ENCODE measurements at places on chromosomes 1 and 21.

GRCh38 chr1:169701261-169702005, 10.0 kb downstream of the SELL start:
- DNase-seq: no peak

- DNase-seq: no peak
Measured at GRCh38 chr1:226560243-226560642, 11.7 kb downstream of the STUM start.

GRCh38 chr1:17475752-17476151, 36.3 kb upstream of the RCC2 start:
- DNase-seq: no peak

GRCh38 chr1:24735156-24735508, 10.1 kb upstream of the CLIC4 start:
- no peak for DNase-seq

GRCh38 chr1:75292013-75292412, 157.8 kb downstream of the LHX8 start:
- no peak for DNase-seq

DNA sequence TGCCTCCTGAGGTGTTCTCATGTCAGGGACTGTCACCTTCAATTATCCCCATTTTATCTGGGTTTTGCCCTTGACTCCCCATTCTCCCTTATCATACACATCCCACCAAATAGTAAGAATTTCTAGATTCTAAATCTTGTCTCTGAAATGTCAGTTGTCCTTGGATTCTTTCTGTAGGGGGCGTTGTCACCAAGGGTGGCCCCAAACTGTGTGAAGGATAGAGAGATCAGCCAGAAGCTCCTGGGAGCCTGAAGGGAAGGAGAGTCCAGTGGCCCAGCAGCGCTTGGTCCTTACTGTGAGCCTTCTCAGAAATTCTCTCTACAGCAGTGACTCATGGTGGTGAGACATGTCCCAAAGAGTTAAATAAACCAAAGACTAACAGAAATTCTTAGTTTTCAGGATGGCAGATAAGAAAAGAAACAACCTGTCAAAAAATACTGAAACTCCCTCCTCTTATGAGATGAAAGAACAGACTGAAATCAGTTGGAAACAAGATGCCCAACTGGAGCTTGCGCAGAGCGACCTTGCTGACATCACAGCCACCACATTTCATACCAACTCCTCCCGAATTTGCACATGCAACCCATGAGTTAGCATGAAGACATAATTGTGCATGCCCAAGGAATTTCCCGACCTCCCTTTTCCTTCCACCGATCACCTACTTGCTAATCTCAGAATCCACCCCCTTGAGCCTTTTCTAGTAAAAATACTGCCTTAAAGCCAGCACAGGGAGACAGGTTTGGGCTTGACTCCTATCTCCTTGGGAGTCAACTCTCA, 109.8 kb downstream of the ELAVL4 start:
- no peak for DNase-seq

DNA sequence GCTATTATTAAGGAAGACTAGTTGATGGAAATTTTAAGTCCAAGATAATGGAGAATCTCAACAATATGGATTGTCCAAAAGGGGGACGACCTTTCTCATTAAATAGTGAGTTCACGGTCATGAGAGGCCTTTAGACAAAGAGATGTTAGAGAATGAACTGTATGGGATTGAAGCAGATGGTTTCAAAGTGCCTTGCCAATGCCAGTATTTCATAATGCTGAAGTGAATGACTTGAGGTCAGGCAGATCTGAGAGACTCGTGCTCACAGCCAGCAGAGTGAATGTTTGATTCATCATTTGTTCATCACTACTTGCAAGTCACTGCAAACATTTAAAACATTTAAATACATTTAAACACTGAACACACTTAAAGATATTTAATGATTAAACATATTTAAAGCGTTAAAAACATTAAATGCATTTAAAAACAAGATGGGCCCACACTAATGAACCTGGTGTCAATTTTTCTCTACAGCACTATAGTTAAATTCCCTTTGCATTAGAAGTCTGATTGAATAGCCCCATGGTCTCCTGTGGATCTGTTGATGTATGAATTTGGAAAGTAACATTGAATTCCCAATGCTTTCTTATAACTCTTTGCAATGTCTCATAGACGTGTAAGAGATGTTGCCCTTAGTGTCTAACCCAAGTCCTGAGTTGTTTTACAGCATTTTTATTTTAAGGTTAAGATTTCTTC, 80.7 kb downstream of the TGFB2 start:
- DNase-seq: no peak

DNA sequence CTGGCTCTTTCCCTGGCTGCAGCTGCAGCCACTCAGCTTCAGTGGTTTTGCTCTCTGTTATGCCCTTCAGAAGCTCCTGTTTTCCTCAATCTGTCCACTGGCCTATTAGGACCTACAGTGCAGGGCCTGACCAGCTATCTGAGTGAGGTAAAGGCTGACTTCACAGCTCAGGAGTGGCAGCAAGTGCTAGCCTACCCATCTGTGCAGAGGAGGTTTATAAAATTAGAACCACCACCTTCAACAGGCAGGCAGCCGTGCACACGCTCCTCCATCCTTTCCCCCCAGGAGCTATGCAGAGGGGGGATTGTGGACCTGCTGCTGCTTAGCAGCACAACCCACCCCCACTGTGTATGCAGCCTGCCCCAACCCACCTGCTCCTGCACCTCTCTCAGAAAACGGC, 8.3 kb downstream of the ADAR start:
- no peak for DNase-seq

- no peak for DNase-seq
Measured at GRCh38 chr1:84436876-84437655, 38.8 kb downstream of the DNASE2B start.

DNA sequence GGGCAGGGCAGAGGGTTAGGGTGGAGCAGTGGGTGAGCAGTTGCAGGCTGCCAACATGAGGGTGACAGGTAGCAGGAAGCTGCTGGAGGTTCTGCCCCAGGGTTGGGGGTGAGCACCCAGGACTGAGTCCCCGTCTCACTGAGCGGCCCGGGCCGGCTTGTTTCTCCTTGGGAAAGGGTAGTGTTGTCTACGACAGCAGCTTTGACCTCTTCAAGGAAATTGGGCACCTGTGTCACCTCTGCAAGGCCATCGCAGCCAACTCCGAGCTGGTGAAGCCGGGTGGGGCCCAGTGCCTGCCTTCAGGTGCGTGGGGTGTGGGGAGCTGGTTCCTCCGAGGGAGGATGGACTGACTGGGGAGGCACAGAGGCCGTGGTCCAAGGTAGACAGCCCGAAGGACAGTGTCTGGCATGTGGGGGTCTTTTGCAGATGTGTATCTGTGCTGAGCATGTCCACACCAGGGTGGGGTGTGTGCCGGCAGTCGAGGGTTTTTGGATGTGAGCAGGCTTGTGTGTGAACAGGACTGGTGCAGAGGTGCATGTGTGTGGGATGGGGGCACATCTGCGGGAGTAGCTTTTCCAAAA, 51.9 kb downstream of the DISP3 start:
- no peak for DNase-seq

DNA sequence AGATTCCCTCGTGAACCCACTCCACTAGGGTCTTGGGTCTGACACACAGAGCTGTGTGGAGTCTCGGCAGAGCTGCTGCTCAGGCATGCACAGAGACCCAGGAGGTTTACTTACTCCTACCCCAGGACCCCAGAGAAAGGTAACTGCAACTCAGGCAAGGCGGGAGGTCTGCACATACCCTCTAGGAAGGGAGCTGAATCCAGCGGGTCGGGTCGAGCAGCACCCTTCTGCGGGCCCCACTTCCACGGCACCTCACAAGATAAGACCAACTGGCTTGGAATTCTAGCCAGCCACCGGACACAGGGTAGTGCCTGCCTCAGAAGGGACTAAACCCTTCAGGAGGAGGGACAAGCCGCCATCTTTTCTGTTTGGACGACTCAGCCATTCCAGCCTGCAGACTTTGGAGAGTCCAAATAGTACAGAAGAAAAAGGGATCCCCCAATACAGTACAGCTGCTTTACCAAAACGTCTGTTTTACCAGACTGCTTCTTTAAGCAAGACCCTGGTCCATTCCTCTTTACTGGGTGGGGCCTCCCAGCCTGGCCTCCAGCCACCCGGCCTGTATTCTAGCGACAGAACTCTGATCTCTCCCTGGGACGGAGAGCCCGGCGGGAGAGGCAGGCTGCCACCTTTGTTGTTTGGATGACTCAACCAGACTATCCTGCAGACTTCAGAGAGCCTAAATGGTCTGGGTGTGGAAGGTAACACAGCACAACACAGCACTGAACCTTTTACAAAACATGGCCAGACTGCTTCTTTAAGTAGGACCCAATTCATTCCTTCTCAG, 554.6 kb upstream of the BEND5 start:
- DNase-seq: no peak

All from activated naive CD4-positive, alpha-beta T cell treated with anti-CD3 and anti-CD28 coated beads, Interleukin-2, amount 10 ng/mL, durations not matched to agents 7 days and 5 days (primary cell).